ENCODE measurements at places on chromosomes 4 and X. TPM values are rescaled to one million over a fixed set of nuclear protein-coding genes. Genes with fewer than 3 reads are reported as not detected.

GRCh38 chr4:28357990-28358389 lies 1497.3 kb downstream of the STIM2 start:
- DNase-seq, result peak; percentile 7

AKAP4 gene
- total RNA-seq, result not detected

- DNase-seq, result no peak
Measured at GRCh38 chr4:116332508-116332907, 752.9 kb downstream of the TRAM1L1 start.

OPRPN gene
- total RNA-seq, result not detected

- DNase-seq, result no peak
Measured at GRCh38 chrX:49060914-49061313, 2.1 kb downstream of the CCDC120 start.

DNA sequence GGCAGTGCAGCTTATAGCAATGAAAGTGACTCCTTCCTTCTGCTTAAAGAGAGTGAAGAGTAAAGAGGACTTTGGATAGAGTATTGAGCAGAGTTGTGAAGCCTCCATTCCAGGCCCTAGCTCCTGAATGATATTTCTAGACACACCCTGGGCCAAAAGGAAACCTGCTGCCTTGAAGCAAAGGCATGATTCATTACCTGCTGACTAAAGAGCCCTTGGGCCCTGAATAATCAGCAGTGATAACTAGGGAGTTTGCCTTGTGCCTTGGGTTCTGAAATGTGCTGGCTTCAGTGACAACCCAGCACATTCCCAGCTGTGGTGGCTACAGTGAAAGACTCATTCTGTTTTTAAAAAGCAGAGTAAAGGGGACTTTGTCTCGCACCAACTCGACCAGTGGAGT lies 49.2 kb downstream of the STPG2 start:
- DNase-seq, result no peak

FAM9B gene
- total RNA-seq, result not detected

RBM47 gene
- 22.2 TPM for total RNA-seq

XAGE1A gene
- not detected for total RNA-seq

GRCh38 chr4:147954850-147955249 lies 223.0 kb downstream of the ARHGAP10 start:
- no peak for DNase-seq

- DNase-seq, result no peak
Measured at GRCh38 chrX:124719060-124719459, 372.7 kb downstream of the SH2D1A start.
